NCI-H2171 (cell line): ENCODE measurements at places on chromosomes 4 and X.

GRCh38 chr4:4385729-4386295, 1.1 kb upstream of the NSG1 start:
- DNase-seq = no peak

DNA sequence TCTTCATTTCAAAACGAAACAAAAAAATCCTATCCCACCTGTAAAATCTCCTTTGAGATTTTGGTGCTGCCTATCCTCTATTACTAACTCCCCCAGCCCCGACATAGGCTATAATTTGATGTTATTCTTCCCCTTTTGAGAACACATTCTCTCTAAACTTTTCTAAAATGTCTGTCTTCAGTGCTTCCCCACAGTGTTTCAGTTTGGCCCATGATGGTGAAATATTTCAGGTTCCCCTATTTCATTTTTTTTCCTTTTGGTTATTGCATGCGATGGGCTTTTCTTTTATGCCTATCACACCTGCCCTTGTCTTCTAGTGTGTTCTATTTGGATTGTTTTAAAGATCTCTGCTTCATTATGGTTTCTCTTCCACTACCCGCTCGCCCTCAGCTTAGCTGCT, 14.7 kb downstream of the BCORL1 start:
- DNase-seq = no peak

DNA sequence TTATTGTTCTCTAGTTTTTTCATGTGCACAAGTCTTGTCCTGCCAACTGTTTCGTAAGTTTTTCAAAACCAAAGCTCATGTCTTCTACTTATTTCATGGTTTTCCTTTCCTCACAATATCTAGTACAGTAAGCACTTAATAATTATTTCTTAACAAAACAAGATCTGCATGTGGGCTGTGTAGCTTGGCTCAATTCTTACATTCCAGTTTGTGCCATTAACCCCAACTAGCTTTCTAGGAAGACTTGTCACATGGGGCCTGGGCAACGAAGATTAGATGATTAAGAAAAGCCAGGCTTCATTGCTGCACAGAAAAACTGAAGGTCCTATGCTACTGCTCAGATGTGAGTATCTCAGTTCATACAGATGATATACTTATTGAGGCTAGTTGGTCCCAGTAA, 155.3 kb upstream of the TEX13A start:
- no peak for DNase-seq

DNA sequence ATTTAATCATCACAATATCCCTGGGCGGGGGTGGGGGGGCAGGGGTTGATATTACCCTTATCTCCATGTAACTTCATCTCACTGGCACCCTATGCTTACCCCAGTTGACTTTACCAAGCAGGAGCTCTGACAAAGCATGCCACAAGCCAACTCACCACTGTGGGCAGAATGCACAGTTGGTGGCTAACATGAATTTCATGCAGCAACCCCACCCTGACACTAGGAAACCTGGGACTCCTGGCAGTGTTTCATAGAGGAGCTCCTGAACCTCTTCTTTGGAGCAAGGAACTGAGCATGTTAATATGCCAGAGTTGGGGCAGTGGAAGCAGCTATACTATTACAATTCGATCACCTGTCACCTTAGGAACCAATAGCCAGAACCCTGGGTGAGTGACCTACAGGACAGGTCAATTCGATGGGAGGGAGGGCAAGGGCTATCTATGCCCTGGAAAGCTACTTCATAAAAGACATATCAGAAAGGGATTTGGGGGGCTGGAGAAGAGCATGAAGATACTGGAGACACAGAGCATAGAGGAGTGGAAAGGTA, 97.2 kb upstream of the ACSL4 start:
- no peak for DNase-seq

DNA sequence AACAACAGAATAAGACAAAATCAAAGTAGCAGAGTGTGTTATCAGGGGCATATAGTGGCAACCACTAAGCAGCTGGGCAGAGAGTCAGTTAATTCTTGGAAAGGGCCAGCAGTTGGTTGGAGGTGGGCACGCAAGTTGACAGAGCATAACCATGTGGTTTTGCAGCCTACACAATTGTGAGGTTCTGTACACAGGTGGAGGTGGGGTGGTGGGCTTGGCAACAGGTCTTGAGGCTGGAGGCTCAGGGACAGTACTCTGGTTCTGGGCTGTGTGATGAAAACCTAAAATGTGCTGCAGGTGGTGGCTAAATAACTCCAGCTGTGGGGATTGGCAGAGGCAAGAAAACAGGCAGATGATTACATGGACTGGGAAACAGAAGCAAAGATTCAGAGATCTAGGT, 1112.7 kb downstream of the PDHA2 start:
- DNase-seq = no peak

DNA sequence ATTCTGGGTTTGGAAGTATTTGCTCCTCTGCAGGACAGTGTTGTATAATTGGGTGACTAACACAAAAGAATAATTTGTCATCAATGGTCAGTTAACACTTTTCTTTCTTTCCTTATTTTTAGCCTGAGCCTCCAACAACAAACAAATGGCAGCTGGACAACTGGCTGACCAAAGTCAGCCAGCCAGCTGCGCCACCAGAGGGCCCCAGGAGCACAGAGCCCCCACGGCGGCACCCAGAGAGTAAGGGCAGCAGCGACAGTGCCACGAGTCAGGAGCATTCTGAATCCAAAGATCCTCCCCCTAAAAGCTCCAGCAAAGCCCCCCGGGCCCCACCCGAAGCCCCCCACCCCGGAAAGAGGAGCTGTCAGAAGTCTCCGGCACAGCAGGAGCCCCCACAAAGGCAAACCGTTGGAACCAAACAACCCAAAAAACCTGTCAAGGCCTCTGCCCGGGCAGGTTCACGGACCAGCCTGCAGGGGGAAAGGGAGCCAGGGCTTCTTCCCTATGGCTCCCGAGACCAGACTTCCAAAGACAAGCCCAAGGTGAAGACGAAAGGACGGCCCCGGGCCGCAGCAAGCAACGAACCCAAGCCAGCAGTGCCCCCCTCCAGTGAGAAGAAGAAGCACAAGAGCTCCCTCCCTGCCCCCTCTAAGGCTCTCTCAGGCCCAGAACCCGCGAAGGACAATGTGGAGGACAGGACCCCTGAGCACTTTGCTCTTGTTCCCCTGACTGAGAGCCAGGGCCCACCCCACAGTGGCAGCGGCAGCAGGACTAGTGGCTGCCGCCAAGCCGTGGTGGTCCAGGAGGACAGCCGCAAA, 106.0 kb downstream of the KLHL8 start:
- no peak for DNase-seq

- no peak for DNase-seq
These were observed 16.2 kb upstream of the GNRHR start for GRCh38 chr4:67770422-67770821.

- DNase-seq = no peak
These were observed 21.0 kb upstream of the GEMIN8 start for GRCh38 chrX:14050709-14051108.

DNA sequence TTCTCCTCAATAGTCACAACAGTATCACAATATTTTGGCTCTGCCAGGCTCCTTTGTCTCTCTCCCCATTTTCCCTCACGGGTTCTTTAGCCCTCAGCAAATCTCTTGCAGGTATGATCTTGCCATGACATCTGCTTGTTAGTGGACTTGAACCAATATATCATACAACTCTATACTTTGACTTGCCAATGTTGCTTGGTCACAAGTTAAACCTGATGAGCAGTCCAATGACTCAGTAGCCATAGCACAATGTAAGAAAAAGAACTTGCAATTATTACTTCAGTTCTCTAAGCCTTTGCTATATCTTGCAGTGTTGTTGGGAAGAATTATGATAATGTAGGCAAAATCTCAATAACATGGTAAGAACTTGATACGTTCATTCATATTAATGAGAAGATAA, 174.6 kb upstream of the NRK start:
- no peak for DNase-seq

GRCh38 chr4:55973650-55974049, 24.9 kb downstream of the CEP135 start:
- no peak for DNase-seq

GRCh38 chrX:39613482-39613995, 484.2 kb downstream of the BCOR start:
- peak; percentile 80 for DNase-seq

- no peak for DNase-seq
These were observed 110.1 kb upstream of the VEGFC start for GRCh38 chr4:176902710-176903323.

DNA sequence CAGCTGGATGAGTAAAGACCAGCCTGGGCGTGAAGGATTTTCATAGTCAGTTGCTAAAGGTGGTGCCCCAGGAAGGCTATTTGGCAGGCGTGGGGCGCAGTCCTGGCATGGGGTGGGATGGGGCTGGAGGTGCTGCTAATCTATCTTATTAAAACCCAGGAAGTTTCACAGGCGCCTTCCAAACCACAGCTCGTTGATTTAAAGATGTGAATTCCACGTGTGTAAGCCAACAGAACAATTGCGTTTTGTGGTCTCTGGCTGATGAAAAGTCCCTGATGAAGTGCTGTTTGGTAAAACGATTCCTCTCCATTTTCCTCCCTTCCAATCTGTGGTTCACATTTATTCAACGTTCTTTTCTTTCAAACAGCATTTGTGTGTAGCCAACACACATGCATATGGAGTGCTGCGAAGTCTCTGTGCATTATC, 105.0 kb downstream of the TBL1X start:
- DNase-seq = no peak

- DNase-seq = no peak
These were observed 306.5 kb downstream of the MAGEB5 start for GRCh38 chrX:26522501-26522900.

DNA sequence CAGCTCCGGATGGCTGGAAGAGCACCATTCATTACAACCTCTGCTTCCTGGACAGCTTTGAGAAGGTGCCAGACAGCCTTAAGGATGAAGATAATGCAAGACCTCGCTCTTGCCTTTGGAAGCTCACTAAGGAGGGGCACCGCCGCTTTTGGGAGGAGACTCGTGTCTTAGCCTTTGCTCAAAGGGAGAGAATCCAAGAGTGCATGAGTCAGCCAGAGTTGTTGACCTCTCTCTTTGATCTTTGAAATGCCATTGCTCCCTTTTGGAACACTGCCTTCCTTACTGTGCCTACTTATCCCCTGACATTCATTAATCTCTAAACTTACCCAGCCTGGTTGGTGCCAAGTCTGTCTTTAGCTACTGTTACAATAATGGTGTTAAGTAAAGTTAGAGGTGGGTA, 1.2 kb downstream of the FOXR2 start:
- no peak for DNase-seq

- DNase-seq = peak; percentile 8
These were observed 63.5 kb downstream of the TMEM131L start for GRCh38 chr4:153529646-153530045.

DNA sequence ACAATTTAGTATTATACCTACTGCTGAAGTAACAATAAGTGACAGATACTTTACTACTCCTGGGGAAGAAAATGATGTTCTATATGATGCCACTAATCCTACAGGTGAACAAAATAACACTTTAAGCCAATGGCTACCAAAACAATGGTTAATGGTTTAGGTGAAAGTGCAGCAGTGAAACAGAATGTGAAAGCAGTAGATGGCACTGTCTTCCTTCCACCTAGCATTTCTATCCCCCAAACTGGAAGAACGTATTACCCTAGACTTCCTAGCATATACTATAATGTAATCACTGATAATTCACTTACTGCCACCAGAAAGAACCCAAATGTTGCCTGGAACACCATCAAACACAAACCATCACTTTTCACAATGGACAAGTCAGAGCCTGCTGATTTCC, 18.9 kb upstream of the CABS1 start:
- no peak for DNase-seq

GRCh38 chr4:14399848-14400247, 602.4 kb upstream of the CPEB2 start:
- DNase-seq = no peak

- peak; percentile 61 for DNase-seq
These were observed 176.7 kb downstream of the SLC39A8 start for GRCh38 chr4:102168580-102168979.

DNA sequence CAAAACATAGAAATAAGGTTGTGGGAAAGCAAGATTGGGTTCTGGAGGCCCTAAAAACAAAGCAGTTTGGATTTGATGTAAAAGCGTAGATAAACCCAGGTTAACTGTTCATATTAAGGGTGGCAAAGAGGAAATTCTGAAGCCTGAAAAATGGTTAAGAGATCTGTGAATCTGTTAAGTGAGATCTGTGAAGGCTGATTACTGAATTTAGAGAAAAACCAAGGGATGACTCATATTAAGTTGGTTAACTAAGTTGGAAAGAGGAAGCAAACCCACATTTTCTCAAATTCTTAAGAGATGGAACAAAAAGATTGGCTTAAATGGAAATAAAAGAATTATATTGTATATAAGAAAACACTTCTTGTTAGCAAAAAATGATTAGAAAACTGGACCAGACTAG, 22.8 kb downstream of the GPAT3 start:
- no peak for DNase-seq
